Stimulated activated CD8-positive, alpha-beta memory T cell treated with anti-CD3 and anti-CD28 coated beads, Interleukin-12 subunit alpha, Interleukin-12 subunit beta, amount 100 ng/mL, for 4 hours (primary cell): ENCODE measurements at places on chromosomes 7 and 10.

- DNase-seq = no peak
These were observed 28.9 kb downstream of the HTRA1 start for GRCh38 chr10:122490268-122490667.

- no peak for DNase-seq
These were observed 74.9 kb downstream of the BEND7 start for GRCh38 chr10:13453896-13454295.

DNA sequence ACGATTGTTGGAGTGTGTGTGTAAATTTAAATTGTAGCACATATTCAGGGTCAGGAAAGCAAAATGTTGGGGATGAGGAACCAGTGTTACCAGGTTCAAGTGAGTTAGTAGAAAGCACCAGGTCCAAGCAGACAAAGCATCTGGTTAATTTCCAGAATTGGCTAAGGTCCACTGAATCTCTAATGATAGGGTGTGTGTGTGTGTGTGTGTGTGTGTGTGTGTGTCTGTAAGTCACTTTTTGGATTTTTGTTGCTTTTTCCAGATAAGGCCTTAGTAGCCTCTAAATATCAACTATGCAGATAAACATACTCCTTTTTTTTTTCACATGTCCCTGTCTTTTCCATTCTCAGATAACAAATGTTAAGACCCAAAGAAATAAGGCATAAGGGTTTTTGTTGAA, 36.6 kb upstream of the FMC1 start:
- no peak for DNase-seq

DNA sequence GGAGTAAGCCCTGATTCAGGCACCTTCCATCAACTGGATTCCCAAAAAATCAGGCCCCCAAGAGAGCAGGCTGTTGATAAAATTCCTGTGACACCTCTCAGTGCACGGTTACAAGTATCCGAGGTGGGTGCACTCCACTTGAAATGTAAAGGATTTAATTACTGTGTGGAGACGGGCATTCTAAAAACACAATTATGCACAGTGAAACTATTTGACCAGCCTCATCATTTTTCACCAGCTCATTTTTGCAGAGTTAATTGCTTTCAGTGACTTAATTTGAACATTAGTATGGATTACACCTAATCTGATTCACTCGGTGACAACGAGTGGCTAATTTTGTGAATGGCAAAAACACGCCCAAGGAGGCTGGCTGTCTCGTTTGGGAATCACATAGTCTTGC, 2.3 kb downstream of the FOXL3 start:
- no peak for DNase-seq
